ENCODE measurements at places on chromosomes 6 and 20. TPM values are rescaled to one million over a fixed set of nuclear protein-coding genes. Genes with fewer than 3 reads are reported as not detected.

Gene ZC2HC1B
- not detected for total RNA-seq

Gene PNPLA1
- 0.36 TPM for total RNA-seq

Gene DEFB115
- not detected for total RNA-seq

Gene HLA-DMB
- total RNA-seq, result not detected

Gene GPX5
- total RNA-seq, result not detected

Gene ZSCAN23
- total RNA-seq, result 1.7 TPM

Gene DEFB113
- not detected for total RNA-seq

Gene RSPO4
- not detected for total RNA-seq

Gene BTNL2
- total RNA-seq, result not detected

Gene RBPJL
- total RNA-seq, result not detected

Gene RFX6
- total RNA-seq, result not detected

Gene FAM83C
- total RNA-seq, result 1.7 TPM

Gene SLC52A3
- 3.5 TPM for total RNA-seq

Gene WFDC5
- total RNA-seq, result 0.64 TPM

Gene ADTRP
- total RNA-seq, result 25.3 TPM

Gene MED20
- total RNA-seq, result 30.5 TPM

Gene BCLAF1
- 105 TPM for total RNA-seq

Gene RNF182
- total RNA-seq, result 0.07 TPM

Gene TRIM39
- 13.0 TPM for total RNA-seq

Gene PLEKHG1
- total RNA-seq, result 9.6 TPM

Gene KCNK15
- total RNA-seq, result 0.14 TPM

Gene BCL2L1
- 113 TPM for total RNA-seq

Gene TSBP1
- not detected for total RNA-seq

Gene TGM3
- total RNA-seq, result 16.7 TPM

Gene ADA
- 9.9 TPM for total RNA-seq

Gene ADNP
- total RNA-seq, result 70.5 TPM

Gene HLA-DMA
- 2.4 TPM for total RNA-seq

Gene SCGN
- total RNA-seq, result not detected

Gene FAM8A1
- total RNA-seq, result 14.9 TPM

Gene WFDC2
- total RNA-seq, result 12.0 TPM

Gene CYP21A2
- 0.28 TPM for total RNA-seq

Gene SCRT2
- not detected for total RNA-seq

Gene DNAH8
- total RNA-seq, result under 0.01 TPM

Gene APCDD1L
- total RNA-seq, result under 0.01 TPM

Gene RALGAPA2
- total RNA-seq, result 44.1 TPM

Gene ZNF334
- 7.9 TPM for total RNA-seq

Gene HFE
- 1.4 TPM for total RNA-seq

Gene CALHM5
- total RNA-seq, result under 0.01 TPM

Gene BTN1A1
- total RNA-seq, result not detected

Gene ABHD16B
- not detected for total RNA-seq
